Esophagus muscularis mucosa (tissue), 4 donors: ENCODE measurements at places on chromosomes 6 and 20. TPM values are rescaled to one million over a fixed set of nuclear protein-coding genes. Genes with fewer than 3 reads are reported as not detected.

EYA2 gene
- 5.9 TPM for total RNA-seq

- peak overlapping the region; percentile 78 for H3K27ac ChIP-seq
- H3K4me1 ChIP-seq, result peaks cover 47% of the 10 kb centered on the region
- no peak overlapping the region for H3K4me3 ChIP-seq
- no peaks in the 10 kb centered on the region for H3K36me3 ChIP-seq
- no peaks in the 10 kb centered on the region for H3K27me3 ChIP-seq
- DNase-seq, result no peak
These were observed 333.5 kb downstream of the NRN1 start for GRCh38 chr6:5673019-5673790.

DNA sequence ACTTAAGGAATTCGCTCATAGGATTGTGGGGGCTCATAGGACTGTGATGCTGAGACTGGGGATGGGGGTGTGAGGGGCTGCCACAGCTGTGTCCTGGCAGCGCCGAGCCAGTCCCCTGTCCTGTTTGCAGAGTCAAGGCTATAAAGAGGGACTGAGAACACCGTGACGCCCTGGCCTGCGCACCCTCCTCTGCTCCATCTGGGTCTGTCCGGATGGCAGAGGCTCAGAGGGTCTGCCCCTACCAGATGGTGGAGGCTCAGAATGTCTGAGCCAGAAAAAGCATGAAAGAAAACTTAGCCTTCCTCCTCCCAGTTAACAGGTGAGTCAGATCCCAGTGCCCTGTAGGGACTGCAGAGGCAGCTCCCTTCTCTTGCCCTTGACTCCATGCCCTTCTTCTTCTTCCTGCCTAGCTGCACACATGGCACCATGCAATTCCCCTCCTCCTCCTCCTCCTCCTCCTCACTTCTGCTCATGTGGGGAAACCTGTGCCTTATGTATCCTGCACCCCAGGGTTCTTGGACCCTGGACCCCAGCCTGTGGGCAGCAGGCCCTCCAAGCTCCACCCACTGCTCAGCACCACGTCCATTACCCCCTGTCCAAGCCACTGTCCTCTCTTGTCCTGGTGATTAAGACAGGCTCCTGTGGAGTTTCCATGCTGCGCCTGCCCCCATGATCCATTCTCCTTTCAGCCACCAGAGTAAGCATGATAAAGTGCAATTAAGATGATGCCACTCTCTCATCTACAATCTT is 410.0 kb upstream of the SULF2 start:
- no peaks in the 10 kb centered on the region for H3K27me3 ChIP-seq
- H3K36me3 ChIP-seq, result no peaks in the 10 kb centered on the region
- no peak overlapping the region for H3K4me3 ChIP-seq
- no peak overlapping the region for H3K27ac ChIP-seq
- peaks cover 26% of the 10 kb centered on the region for H3K4me1 ChIP-seq

DNA sequence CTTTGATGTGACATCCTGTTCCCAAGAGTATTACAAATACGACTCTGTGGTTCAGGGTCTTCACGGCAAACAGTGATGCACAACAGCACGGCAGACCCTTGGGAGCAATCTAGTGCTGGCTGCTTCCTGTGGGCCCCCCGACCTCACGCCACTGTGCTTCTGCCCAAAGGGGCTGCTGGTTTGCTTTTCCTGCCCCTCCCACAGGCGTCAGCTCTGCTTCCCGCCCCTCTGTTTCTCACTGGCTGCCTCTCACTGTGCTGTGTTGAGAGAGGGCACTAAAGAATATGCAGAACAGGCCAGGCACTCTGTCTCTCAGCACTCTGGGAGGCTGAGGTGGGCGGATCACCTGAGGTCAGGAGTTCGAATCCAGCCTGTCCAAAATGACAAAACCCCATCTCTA is 554.5 kb upstream of the AGPAT4 start:
- no peaks in the 10 kb centered on the region for H3K27me3 ChIP-seq
- DNase-seq, result peak; percentile 21
- no peaks in the 10 kb centered on the region for H3K4me1 ChIP-seq
- H3K27ac ChIP-seq, result no peak overlapping the region

DNA sequence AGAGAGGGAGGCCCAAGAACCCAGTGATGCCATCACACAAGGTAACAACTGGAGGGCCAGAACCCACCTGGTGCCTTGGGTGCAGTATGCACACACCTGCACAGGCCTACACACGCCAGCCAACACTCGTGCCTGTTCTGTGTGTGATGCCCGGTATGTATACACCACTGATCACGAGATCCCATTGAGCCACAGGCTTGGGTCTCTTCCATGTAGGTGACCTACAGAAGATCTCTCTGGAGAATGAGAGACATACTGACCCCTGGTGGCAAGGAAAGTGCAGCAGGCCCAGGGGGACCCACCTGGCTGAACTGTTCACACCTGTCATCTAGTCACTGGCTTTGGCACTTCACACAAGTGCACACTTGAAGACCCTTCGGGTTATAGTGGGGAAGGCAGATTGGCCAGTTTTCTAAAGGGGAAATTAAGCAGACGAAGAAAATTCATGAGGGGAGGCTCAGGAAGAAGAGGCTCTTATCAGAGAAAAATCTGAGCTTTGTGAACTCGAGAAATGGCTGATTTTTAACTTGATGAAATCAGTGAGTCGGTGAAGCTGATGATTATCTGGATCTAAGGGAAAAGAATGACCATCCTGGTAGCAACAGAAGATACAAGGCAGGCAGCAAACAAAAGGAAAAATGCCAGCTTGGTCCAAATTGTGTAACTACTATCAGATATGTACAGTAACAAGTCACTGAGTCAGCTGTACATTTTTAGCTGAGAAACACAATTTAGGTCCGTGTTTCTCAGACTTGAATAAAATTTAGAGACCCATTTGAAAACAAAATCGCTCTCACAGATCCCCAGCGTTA is 69.1 kb upstream of the PBOV1 start:
- no peaks in the 10 kb centered on the region for H3K36me3 ChIP-seq
- no peak overlapping the region for H3K27ac ChIP-seq
- H3K27me3 ChIP-seq, result no peaks in the 10 kb centered on the region

DPPA5 gene
- not detected for total RNA-seq

GRCh38 chr6:153625089-153625488 is 414.0 kb upstream of the OPRM1 start:
- H3K27ac ChIP-seq, result no peak overlapping the region
- DNase-seq, result no peak
- no peaks in the 10 kb centered on the region for H3K4me1 ChIP-seq
- no peak overlapping the region for H3K4me3 ChIP-seq
- H3K27me3 ChIP-seq, result no peaks in the 10 kb centered on the region

GRCh38 chr6:150322466-150322871 is 46.3 kb upstream of the IYD start:
- no peaks in the 10 kb centered on the region for H3K36me3 ChIP-seq
- no peak overlapping the region for H3K4me3 ChIP-seq
- no peak overlapping the region for H3K27ac ChIP-seq
- no peaks in the 10 kb centered on the region for H3K4me1 ChIP-seq
- DNase-seq, result no peak

DNA sequence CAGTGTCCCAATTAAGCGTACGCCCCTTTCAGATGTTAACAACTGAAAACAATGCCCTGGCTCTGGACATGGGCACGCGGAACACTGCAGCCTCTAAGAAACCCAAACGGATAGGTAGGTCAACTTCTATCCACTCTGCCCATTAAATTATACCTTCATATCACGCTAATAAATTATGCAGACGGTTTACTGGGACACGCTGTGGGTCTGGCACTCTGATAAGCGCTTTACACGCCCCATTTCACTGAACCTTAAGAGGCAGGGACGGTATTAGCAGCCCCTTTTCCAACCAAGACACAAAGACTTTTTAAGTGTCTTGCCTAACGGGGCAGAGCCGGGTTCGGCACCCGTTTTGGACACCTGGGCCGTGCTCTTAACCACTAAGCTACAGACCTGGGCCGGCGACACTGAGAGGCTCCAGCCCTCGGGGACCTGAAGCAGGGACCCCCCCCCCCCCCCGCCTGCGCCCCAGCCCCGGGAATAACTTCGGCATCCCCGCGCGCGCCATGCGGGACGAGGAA is 744 bp downstream of the STAU1 start:
- H3K27me3 ChIP-seq, result no peaks in the 10 kb centered on the region
- H3K27ac ChIP-seq, result peak overlapping the region; percentile 96
- no peak for DNase-seq
- H3K4me3 ChIP-seq, result peak overlapping the region; percentile 91
- H3K36me3 ChIP-seq, result peaks cover 5% of the 10 kb centered on the region

GRCh38 chr20:1297486-1297885 is 31.4 kb downstream of the SNPH start:
- peaks cover 3% of the 10 kb centered on the region for H3K36me3 ChIP-seq
- no peaks in the 10 kb centered on the region for H3K27me3 ChIP-seq
- H3K4me1 ChIP-seq, result no peaks in the 10 kb centered on the region
